Activated CD4-positive, alpha-beta T cell treated with anti-CD3 and anti-CD28 coated beads, Interleukin-2, amount 50 U/mL, for 48 hours (primary cell): ENCODE measurements at places on chromosomes 16 and 17.

DNA sequence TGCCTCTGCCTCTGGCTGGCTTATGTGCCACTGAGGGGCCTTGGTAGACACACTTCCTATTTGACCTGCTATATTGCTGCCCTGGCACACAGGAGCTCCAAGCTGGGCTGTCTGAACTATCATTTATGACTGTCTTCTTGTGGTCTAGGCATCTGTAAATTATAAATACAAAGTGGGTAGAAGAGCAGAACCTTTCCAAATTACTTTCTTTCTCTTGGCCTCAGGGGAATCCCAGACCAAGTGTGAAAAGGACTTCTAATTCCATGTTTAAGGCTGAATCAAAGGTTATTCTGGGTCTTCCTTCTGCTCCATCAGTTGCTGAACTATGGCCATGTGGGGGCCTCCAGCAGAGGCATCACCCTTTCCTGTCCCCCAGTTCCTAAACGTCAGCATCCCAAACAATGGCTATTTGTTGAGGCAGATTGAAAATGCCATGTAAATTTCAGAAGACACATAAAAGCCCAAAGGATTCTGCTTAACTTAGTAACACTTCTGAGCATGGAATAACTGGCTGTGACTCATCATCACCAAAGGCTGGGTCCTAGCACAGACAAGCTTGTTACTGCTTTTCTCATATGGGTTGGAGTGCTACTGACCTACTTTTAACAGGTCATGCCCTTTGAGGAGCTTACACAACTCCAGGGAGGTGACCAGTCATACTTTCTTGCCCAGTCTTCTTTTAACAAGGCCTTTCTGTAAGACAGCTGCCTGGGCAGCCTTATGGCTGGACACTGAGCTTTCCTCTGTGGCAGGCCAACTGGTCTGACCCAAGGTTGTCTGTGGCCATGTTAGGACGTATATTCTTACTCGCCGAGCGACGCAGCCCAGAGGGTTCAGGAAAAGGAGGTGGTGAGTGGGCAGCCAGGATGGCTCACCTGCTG lies 154.8 kb downstream of the VPS53 start:
- no peak for DNase-seq

DNA sequence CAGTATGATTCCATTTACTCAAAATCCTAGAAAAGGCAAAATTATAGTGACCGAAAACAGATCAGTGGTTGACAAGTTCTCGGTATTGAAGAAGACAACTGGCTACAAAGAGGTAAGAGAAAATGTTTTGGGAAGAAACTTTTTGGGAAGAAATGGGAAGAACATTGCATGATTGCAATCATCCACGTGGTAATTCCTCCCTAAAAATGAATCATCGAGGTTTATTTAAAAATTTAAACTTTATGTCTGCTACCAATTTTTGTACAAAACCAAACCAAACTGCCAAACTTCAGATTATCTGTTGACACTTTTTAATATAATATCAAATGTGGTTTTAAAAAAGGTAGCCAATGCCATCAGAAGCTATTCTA lies 8.1 kb downstream of the SMURF2 start:
- no peak for DNase-seq

- DNase-seq: no peak
Measured at GRCh38 chr17:8662973-8663372, 32.4 kb upstream of the MYH10 start.

DNA sequence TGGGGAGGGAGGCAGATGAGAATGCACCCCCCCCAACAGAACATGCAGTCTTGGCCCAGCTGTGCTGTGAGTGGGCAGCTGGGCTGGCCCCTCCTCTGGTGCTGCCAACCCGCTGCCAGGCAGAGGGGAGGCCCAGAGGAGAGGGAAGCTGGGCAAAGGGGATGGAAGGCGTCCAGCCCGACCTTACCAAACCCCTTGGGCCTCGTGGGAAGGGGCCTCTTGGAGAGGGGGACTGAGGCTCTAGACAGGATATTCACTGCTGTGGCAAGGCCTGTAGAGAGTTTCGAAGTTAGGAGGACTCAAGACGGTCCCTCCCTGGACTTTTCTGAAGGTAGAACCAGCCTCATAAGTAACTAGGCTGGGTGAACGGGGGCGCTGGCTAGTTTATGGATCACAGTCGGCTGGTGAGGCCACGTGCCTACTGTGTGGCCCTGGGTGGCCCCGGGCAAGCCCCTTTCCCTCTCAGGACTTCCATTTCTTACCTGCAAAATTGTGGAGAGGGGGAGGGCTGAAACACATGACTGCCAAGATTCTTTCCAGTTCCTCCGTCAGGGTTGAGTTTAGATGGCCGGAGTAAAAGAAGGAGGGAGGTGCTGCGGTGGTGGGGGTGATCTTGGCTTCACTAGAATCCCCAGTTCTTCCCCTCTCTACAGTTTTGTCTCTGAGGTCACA lies 857 bp upstream of the STAT5A start:
- peak; percentile 60 for DNase-seq
